GDM1 (cell line): ENCODE measurements at places on chromosomes 2 and 18.

GRCh38 chr2:146349334-146349733 lies 1495.5 kb upstream of the ACVR2A start:
- DNase-seq, result no peak

GRCh38 chr2:157182204-157182709 lies 75.2 kb upstream of the GALNT5 start:
- no peak for DNase-seq

DNA sequence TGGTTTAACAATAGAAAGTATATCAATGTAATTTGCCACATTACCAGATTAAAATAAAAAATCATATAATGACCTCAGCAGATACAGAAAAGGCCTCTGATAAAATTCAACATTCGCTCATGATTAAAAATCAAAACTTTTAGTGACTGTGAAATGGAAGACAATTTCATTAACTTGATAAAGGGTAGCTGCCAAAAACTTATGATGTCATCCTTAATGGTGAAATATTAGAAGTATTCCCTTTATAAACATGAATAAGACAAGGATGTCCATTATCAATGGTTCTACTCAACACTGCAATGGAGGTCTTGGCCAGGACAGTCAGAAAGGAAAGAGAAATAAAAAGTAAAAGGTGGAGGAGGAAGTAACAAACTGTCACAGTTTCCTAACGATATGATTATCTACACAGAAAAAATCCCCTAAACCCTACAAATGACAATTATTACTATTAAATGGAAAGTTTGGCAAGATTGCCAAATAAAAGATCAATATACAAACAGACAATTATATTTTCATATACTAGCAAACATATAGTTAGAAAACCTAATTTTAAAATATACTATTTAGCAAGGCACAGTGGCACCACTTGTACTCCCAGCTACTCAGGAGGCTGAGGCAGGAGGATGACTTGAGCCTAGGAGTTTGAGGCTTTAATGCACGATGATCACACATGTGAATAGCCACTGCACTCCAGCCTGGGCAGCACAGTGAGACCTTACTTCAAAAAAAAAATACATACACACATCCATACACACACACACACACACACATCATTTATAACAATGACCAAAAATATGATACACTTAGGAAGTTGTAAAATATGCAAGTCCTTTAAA lies 12.8 kb downstream of the METTL8 start:
- no peak for DNase-seq

- no peak for DNase-seq
Measured at GRCh38 chr2:226796012-226796839, 3.4 kb downstream of the IRS1 start.

GRCh38 chr18:8769509-8770095 lies 64.2 kb downstream of the MTCL1 start:
- DNase-seq, result no peak

DNA sequence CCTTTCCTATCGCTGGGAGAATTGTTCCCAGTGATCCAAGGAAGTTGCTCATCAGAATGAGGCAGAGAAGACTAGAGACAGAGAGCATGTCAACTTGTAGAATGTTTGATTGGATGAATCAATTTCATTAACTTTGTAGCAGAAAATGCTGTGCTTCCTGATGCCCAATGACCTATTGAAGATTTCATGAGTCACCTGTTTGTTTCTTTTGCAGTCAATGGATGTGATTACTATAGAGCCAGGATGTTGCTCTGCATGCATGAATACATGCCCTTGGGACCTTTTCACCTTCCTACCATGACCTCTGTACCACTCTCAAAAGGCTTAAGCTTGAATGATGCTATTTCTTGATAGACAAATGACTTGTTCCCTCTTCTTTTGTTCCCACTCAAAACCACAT lies 23.3 kb downstream of the SCG2 start:
- no peak for DNase-seq

DNA sequence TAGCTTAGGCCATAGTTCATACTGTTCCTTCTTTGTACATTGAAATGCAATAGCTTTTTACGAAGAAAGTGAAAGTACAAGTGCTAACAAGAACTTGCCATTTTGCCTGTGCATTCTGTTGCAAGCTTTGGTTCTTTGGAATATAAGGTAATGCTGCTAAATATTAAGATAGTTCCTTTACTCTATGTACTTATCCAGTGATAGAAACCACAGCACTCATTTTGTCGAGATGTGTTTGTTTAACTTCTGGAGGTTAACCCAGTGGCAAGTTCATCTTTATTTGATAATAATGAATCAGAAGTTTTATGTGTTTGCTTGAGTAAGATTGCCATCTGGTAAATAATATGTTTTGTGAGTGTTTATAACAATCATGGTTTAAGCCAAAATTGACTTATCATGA lies 373.1 kb upstream of the FANCL start:
- no peak for DNase-seq

GRCh38 chr18:23121133-23121532 lies 14.2 kb upstream of the CABLES1 start:
- DNase-seq, result no peak
